ENCODE measurements at places on chromosomes 7 and 10.

DNA sequence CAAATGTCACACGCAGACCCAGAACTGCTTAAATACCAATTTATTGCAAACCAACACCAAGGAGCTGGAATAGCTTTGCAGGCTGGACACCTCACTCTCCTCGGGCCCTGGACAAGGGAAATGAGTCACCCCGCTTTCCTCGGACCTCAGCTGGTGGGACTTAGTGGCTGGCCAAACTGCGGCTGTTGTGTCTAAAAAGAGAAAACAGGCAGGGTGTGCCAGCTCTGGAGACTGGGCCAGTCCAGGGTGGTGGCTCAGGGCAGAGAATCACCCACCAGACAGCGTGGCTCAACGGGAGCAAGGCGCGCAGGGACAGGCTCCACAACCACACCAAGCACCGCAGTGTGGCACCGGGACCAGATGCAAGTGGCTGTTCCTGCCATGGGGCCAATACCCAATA is 58.2 kb upstream of the CAMK2B start:
- no peak for DNase-seq

DNA sequence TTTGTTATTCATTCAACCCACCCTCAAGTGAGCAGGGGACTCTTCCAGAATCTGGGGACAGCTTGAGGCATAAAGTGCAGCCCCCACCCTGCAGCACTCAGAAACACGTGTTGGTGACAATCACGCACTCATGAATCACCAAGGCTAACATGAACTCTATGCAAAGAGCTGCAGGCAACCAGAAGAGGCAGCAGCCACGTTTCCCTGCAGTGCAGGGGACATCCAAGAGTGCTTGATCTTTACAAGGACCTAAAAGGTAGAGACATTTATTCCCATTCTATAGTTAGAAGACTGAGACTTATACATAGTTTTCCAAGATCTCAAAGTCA is 135.2 kb upstream of the GDF10 start:
- no peak for DNase-seq

GRCh38 chr10:84195044-84195830 is 900 bp downstream of the CDHR1 start:
- no peak for DNase-seq

DNA sequence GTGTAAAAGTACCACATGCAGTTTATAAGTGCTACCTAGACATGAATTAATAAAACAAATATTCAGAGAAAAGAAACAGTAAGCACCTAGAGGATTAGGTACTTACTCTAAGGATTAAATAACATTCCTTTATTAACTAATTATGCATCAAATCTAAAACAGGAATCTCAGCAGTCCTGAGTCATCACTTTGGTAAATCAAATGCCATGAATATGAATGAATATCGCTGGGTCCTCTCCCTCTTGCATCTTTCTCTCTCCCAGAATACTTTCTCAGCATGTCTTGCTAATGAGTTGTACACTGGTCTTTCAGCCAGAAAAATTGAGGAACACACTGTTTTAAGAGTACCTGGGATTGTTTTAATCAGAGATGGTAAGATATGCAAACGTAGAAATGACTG is 225.5 kb upstream of the NFE2L3 start:
- DNase-seq, result no peak

- DNase-seq, result no peak
Observed at GRCh38 chr10:86662186-86663045, 5.9 kb upstream of the LDB3 start.

DNA sequence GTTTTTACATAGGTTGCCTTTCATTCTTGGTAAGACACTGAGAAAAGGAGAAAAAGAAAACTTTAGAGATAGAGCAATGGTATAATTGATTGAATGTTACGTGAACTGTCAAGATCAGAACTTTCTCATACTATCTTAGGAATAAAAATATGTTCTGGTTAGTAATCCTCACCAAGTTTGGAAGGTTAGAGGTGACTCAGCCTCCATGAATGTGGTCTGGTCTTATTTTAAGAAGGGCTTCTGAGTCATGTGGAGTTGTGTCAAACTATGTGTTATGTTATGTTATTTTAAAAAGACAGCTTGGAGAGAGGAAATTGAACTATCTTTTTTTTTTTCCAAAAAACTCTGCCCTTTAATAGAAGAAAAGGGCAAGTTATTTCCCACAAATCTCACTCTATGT is 458.6 kb upstream of the KLF6 start:
- no peak for DNase-seq

DNA sequence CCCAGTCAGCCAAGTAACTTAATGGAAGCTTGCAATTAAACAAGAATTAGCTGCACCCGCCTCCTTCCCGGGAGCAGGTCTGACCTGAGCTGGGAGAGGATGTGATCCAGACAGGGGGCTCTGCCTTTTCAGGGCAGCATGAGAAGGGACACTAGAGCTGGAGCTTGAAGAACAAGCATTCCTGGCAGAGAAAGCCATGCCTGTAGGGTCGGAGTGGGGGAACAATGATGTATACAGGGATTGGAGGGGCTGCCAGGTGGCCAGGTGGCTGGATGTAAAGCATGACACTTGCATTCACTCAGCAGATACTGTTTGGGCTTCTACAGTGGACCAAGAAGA is 112.5 kb downstream of the GRK5 start:
- no peak for DNase-seq

DNA sequence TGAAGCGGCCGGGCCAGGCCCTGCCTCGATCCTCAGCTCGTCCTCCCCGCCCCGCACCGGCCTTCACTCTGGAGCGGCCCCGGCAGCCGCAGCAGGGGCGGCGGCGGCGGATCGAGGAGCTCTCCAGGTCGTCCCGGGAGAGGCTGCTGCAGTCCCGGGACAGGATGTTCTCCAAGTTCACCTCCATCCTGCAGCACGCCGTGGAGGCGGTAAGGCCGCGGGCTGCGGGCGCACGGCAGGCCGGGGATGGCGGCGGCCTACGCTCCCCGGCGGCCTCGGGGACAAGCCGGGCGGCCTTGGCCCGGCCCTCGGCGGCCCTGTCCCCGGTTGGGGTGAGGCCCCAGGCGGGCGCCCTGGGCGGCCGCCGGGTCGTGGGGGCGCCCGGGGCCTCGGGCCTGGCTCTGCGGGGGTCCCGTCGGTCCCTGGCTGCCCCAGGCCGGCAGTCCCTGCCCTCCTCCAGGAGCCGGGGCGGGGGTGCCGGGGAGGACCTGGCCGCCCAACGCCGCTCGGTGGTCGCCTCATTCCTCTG is 399 bp downstream of the FHIP2A start:
- no peak for DNase-seq

- no peak for DNase-seq
Observed at GRCh38 chr10:98349508-98349922, 65.5 kb downstream of the PYROXD2 start.

DNA sequence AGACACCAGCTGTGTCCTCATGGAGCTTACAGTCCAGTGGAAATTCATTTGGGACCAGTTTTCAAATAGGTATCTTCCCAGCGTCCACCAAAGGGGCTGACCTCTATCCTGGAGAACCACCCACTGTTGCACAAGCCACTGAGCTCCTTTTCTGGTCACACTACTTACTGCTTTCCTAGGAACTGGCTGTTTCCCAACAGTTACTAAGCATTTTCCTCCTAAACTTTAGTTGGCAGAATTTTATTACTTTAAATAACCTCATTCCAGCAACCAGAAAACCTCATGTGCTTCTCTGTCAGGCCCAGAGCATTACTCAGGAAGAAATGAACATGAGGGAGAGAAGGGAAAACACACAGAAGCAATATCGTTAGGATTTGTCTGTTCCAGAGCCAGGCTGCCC is 183.1 kb downstream of the GPAM start:
- DNase-seq, result no peak

DNA sequence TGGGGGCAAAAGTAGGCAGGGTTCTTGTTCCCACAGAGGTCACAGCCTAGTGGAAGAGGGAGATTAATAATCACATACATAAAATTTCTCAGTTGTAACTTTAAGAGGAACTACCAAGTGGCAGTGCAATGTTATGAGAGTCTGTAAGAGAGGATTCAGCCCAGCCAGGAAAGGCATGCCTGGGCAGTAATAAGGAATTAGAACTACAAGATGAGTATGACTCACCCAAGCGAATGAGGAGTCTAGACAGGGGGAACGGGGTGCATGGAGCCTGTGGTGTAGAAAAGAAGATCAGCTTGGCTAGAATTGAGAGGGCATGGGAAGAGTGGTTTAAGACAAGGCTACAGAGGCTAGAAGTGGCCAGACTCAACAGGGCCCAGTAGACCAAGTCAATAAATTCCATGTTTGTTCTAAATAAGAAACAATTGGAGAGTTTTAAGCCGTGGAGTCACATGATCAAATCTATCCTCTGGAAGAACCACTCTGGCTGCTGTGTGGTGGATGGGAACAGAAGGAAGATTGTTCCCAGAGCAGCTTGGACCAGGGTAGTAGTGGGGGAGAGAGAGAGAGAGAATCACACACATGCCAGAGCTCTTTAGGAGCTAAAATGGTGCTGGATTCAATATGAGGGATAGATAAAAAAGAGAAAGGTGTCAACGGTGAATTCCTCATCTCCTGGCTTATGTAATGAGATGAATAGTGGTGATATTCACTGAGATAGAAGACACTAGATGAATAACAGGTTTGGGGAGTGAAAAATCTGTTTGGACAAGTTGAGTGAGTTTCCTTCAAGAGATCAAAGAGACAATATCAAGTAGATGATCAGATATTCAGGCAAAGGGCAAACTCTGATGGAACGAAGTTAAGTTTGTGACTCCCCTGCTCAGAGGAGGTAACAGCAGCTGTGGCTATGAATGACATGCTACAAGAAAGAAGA is 265.1 kb downstream of the FGFR2 start:
- no peak for DNase-seq

GRCh38 chr10:60778971-60779796 is 906 bp downstream of the CDK1 start:
- DNase-seq, result no peak

DNA sequence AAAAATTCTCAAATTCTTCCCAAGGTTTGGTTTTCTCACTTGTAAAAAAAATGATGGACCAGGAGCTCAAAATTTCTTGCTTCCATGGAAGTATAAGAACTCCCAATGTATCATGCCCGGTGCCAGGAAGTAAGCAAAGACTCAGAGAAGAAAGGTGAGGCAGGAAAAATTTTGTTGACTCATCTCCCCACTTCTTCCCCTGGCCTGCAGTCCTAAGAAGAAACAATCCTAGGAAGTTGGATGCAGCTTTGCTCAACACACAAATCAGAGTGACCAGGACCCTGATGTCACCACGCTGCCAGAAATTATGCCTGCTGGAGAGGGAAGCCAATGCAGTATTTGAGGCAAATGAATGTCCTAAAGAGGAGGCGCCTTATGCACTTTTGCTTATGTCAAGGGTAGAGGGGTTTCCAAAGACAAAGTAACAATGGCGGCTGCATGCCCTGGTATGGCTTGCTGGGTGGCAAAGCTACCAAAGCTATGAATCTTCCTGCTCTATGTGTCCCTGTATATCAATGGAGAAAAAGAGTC is 163.6 kb downstream of the NEURL1 start:
- no peak for DNase-seq

GRCh38 chr10:34906067-34906965 is 91.2 kb upstream of the PARD3 start:
- DNase-seq, result no peak

DNA sequence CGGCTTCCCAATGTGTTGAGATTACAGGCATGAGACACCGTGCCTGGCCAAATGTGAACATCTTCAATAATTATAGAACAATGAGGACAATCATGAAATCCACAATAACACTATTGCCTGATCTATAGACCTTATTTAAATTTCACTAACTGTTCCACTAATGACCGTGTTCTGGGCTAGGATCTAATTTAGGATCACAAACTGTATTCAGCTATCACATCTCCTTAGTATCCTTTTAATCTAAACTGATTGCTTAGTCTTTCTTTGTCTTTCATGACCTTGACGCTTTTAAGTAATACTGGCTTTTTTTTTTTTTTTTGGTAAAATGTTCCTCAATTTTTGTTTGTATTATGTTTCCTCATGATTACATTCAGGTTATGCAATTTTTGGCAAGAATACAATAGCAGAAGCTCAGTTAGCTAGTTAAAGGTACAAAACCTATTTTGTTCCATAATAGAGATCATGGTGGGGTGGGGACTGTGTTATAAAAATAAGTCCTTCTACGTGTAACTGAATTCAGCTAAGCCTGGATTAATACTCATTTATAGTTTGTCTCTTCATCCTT is 158.4 kb downstream of the AOAH start:
- DNase-seq, result no peak

- DNase-seq, result no peak
Observed at GRCh38 chr7:46781901-46782439, 799.9 kb downstream of the TNS3 start.

DNA sequence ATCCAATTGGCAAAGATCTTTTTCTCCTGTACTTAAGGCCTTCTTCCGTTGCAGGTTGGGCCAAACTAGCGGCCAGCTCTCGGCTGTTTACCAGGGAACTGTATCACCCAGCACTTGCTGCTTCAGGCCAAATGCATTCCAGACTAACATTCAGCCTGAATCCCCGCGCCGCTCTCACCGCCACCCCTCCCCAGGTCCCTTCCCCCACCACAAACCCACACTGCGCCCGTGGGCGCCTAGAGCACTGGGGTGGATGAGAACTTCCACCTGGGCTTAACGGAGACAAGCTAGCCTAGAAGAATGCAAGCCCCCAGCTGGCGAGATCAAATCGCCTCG is 676 bp downstream of the TCAF1 start:
- DNase-seq, result no peak

DNA sequence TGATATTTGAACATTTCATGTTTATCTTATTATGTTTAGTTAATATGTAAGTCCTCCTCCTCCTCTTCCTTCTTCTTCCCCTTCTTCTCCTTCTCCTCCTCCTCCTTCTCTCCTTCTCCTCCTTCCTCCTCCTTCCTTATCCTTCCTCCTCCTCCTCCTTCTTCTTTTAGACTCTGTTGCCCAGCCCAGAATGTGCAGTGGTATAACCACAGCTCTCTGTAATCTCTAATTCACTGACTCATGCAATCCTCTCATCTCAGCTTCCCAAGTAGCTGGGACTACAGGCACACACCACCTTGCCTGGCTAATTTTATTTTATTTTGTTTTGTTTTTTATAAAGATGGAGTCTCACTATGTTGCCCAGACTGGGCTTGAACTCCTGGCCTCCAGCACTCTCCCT is 83.4 kb upstream of the ODAD2 start:
- no peak for DNase-seq

- DNase-seq, result no peak
Observed at GRCh38 chr10:105538874-105539273, 897.8 kb downstream of the SORCS3 start.

- no peak for DNase-seq
Observed at GRCh38 chr10:42980553-42981357, 96.1 kb upstream of the RET start.

- no peak for DNase-seq
Observed at GRCh38 chr7:129769400-129769774, 157.9 kb downstream of the NRF1 start.

GRCh38 chr10:12448729-12449391 is 99.5 kb downstream of the CAMK1D start:
- peak; percentile 77 for DNase-seq

DNA sequence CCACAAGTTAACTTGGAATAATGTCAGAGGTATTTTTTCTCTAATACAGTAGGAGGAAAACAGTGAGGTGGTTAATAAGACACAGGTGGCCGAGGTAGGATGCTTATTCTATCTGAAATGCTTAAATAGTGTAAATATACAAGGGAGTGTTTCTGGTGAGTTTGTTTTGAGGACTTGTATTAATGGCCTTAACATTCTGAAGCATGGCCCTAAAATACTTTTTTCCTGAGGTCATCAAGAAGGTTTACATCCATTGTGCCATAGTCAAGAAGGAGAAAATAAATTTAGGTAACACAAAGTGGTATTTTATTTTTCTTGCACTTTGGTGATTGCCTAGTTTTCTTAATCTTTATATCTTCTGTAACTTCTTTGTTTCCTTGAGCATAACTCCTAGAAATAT is 18.8 kb downstream of the GNAI1 start:
- no peak for DNase-seq

GRCh38 chr10:20215547-20216152 is 399.4 kb downstream of the PLXDC2 start:
- DNase-seq, result no peak

Measured in effector memory CD4-positive, alpha-beta T cell (primary cell).